ENCODE measurements at places on chromosomes 7 and 10.
A peak's percentile ranks its signal among the peaks of the same experiment; 100 is the strongest.

GRCh38 chr10:92382631-92383030 is 91.7 kb downstream of the MARCHF5 start:
- DNase-seq = no peak

GRCh38 chr7:5424749-5425506 is 1.3 kb upstream of the TNRC18 start:
- DNase-seq = peak; percentile 76

GRCh38 chr10:14571866-14572507 is 202.7 kb downstream of the FAM107B start:
- DNase-seq = no peak

- peak; percentile 18 for DNase-seq
Observed at GRCh38 chr10:6082496-6083395, 6.1 kb upstream of the RBM17 start.

DNA sequence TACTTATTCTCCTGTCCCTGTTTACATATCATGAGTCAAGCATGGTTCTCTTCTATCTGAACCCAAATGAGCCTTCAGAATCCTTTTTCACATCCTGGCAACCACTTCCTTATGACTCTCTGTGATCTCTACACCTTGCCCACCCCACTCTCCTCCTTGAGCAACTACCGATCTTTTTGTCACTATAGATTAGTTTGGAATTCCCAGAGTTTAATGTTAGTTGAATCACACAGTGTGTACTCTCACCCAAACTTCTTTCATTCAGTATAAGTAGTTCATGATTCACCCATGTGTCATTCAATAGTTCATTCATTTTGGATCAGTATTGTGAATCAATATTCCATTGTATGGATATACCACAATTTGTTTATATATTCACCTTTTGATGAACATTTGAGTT is 55.3 kb downstream of the TFAM start:
- DNase-seq = no peak

GRCh38 chr7:156948361-156948760 is 1.2 kb upstream of the NOM1 start:
- DNase-seq = no peak

- DNase-seq = peak; percentile 60
Observed at GRCh38 chr10:3892440-3893425, 107.7 kb upstream of the KLF6 start.
